ENCODE measurements at places on chromosomes 6 and 20.

GRCh38 chr6:39850736-39851297 is 58.6 kb downstream of the DAAM2 start:
- DNase-seq, result no peak

DNA sequence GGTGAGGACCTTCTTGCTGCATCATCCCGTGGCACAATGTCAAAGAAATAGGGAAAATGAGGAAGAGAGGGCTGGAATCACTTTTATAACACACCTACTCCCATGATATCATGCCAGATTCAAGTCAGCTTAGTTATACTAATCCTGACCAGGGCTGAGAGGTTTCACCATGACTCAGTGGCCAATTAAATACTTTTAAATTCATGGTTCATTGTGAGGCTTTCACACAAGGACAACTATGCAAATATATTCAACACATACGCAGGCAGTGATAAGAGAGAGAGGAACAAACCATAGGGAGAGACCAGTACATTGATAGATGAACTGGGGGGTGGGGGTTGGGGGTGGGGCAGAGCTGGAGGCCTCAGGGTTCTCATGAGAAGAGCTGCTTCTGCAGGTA is 313.1 kb downstream of the LRFN2 start:
- DNase-seq, result no peak

GRCh38 chr6:11542863-11543262 is 5.3 kb downstream of the TMEM170B start:
- no peak for DNase-seq

GRCh38 chr20:32116079-32116521 is 6.6 kb downstream of the TM9SF4 start:
- DNase-seq, result no peak

DNA sequence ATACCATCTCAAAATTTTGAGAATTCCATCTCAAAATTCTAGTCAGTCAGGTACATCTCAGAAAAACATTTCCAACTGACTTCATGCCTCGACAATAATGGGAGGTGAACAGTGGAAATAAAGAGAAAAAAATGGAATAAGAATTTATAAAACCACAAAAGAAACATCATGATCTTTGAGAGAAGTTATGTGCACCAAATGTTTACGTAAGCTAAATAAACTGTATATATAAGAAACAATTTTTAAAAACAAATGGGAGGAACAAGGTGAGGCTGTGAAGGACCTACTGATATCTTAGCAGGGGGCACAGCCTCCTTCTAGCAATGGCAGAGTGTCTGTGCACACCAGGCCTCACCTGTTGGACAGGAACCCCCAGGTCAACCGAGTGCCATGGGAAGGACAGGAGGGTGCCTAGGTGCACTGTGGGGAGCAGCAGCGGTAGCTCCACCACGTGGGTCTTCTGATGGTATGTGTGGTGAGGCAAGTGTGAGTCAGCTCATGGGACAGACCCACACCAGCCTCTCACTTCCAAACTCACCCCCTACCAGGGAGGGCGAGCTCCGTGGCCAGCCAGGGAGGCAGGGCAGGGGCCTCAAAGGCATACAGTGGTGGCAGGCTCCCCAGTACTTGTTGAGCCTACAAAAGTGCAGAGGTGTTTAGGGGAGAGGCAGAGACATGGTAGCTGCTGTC is 23.2 kb downstream of the DIDO1 start:
- DNase-seq, result no peak

DNA sequence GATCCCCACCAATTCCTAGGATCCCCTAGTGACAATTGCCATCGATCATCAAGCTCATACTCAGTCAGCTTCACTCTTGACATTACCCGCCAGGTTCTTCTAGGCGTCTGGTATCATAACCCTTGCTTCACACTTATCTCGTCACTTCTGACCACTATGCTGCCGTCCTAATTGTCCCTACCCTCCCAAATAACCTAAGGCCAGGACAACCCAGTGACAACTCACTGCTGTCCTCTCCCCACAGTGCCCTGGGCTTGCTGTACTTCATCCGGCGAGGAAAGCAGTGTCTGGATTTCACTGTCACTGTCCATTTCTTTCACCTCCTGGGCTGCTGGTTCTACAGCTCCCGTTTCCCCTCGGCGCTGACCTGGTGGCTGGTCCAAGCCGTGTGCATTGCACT is 3.7 kb downstream of the SYS1 start:
- no peak for DNase-seq

GRCh38 chr20:64233725-64234124 is 21.8 kb upstream of the PCMTD2 start:
- DNase-seq, result no peak

All from Panc1 (cell line).